NCI-H524 treated with DMSO at 0.1 percent for 48 hours (cell line): ENCODE measurements at places on chromosomes 4 and X.

- DNase-seq, result no peak
Observed at GRCh38 chr4:141417387-141417786, 196.7 kb downstream of the ZNF330 start.

DNA sequence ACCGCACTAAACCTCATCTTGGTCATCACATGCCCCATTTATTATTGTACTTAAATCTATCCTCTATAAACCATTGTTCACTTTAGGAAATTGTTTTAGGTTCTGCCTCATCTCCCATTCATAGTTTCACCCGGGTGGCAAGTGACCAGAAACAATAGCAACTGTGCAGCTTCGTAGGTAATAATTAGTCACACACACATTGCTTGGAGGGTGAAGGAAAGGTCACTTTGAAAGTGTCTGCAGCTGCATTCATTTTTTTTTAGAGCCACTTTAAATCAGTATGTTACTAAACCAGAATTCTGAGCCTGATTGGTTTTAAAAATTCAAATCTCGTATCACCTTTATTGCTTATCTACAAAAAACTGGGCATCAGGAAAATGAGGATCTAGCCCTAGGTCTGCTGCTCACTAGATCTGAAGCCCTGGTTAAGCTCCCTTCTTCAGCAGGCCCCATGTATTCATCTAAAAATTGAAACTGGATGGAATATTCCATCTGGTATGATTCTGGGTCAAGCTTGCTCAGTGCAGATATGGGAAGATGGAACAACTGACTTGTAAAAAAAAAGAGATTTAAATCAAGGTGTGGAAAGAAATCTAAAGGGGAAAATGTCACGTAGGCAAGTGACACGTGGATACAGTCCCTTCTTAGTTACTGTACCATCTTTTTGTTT lies 62.4 kb downstream of the LIMCH1 start:
- DNase-seq, result no peak

DNA sequence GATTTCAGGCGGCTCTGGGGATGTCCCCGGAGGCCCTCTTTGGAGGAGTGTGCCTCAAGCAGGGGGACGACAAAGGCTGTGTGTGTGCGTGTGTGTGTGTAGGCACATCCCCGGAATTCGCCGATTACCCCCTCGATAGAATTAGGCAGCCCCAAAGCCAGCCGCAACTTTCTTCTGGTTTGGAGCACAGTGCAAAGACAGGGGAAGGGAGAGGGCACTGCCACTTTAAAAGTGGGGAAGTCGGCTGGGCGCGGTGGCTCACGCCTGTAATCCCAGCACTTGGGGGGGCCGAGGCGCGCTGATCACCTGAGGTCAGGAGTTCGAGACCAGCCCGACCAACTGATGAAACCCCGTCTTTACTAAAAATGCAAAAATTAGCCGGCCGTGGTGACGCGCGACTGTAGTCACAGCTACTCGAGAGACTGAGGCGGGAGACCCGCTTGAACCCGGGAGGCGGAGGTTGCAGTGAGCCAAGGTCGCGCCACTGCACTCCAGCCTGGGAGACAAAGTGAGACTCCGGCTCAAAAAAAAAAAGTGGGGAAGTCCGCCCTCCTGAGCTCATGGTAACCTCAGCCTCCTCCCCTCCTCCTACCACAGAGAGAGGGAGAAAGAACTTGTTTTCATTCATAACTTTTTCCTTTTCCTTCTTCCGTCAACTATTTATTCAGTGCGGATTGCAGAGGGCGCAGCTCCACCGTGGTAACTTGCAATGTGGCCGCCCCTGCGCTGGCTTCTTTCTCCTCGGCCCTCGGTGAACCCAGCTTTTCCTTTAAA lies 2.4 kb downstream of the SPRY1 start:
- no peak for DNase-seq

DNA sequence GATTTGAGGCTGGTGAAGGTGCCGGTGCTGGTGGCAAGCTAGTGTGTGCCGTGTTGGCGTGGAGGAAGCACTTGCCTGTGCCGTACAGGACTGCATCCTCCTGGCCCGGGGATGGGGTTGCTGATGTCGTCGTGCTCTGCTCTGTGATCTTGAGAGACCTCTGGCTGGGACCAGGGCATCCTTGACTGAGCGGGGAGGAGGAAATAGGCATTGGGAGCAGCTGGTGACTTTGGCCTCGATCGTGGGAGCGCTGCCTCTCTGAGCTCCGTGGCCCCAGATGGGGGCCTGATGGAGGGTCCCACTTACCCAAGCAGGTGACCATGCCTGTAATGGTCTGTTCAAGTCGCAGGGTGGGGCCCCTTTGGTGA lies 31.5 kb upstream of the CLCN4 start:
- no peak for DNase-seq

GRCh38 chr4:14965071-14965470 lies 37.2 kb upstream of the CPEB2 start:
- no peak for DNase-seq

GRCh38 chr4:159047478-159048165 lies 55.3 kb upstream of the RAPGEF2 start:
- DNase-seq, result no peak
